ENCODE measurements at places on chromosomes 3 and 15. TPM values are rescaled to one million over a fixed set of nuclear protein-coding genes. Genes with fewer than 3 reads are reported as not detected.

DNA sequence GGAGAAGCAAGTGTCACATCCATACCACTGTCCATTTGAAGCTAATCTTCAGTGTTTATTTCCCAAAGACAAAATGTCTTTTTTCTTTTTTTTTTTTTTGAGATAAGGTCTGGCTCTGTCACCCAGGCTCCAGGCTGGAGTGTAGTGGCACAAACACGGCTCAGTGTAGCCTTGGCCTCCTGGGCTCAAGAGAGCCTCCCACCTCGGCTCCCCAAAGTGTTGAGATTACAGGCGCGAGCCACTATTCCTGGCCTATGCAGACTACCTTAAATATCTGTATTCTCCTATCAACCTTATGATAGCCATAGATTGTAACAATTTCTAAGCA is 27.7 kb upstream of the VPS33B start:
- DNase-seq, result no peak

GRCh38 chr15:75790631-75791336 is 52.5 kb upstream of the UBE2Q2 start:
- no peak for DNase-seq

The ECE2 gene
- not detected for total RNA-seq

The GP5 gene
- not detected for total RNA-seq

DNA sequence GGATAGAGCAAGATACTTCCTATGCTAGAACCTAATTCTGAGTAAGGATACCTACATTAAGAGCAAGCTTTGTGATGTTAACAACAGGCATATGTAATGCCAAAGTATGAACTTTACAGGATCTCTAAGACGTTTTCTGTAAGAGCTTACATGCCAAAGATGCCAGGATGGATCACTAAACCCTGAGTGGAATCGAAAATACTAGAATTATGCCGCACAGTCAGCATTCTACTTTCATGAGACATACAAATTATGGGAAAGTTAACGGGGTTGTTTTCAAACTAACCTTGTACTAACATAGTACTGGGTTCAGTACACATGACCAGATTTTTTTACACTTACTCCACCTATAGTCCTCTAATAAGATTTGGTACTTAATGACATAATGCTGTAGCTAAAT is 55.1 kb downstream of the AAGAB start:
- DNase-seq, result no peak

DNA sequence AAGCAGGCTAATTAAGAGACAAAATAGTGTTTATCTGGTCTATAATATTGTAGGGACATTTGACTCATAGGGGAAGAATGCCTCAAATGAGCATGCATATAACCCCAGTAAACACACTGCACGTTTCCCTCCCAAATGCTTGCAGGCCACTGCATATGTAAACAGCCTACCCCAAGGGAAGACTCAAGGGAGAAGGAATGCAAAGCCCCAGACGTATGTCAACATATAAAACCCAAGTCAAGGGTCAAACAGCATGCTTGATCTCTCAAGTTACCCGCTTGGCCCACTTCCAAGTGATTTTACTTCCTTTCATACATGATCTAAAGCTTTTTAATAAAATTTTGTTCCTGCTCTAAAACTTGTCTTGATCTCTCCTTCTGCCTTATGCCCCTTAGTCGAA is 1090.0 kb downstream of the OTOL1 start:
- DNase-seq, result peak; percentile 49

The TLR9 gene
- total RNA-seq, result not detected

The GCNT3 gene
- total RNA-seq, result 0.08 TPM

- peak; percentile 40 for DNase-seq
Measured at GRCh38 chr3:9976721-9977709, 9.6 kb downstream of the EMC3 start.

DNA sequence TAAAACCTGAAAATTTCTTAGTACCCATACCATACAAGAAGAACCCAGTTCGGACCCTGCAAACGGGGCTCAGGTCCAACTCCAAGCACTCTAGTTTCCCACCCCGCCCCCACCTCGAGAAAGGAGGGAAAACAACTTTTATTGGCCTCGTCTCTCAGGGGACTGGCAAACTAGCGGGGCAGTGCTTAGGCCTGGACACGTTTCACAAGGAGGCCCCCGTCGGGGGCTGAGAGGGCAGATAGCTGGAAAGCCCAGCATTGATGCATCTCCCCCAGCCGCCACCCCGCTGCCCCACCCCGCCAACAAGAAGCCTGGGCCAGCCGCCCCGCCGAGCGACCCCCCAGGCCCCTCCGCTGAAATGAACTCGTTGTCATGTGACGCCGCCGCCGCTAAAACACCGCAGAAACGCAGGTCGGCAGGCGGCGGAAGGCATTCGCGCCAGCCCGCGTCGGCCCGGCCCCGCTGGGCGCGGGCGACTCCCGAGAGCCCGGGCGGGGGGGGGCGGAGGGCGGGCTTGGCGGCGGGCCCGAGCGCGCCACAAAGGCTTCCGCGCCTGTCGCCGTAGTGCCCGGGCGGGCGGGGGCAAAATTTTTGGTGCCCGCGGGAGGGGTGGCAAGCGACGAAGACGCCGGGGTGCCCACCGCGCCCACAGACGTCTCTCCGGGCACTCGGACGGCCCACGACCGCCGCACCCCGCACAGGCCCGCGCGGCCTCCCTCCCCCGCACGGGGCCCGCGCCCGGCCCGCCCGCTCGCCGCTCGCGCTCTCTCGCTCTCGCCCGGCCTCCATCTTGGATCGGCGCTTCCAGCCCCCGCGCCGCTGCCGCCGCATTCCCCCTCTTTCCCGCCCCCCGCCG is 634 bp downstream of the STAG1 start:
- DNase-seq, result peak; percentile 94

DNA sequence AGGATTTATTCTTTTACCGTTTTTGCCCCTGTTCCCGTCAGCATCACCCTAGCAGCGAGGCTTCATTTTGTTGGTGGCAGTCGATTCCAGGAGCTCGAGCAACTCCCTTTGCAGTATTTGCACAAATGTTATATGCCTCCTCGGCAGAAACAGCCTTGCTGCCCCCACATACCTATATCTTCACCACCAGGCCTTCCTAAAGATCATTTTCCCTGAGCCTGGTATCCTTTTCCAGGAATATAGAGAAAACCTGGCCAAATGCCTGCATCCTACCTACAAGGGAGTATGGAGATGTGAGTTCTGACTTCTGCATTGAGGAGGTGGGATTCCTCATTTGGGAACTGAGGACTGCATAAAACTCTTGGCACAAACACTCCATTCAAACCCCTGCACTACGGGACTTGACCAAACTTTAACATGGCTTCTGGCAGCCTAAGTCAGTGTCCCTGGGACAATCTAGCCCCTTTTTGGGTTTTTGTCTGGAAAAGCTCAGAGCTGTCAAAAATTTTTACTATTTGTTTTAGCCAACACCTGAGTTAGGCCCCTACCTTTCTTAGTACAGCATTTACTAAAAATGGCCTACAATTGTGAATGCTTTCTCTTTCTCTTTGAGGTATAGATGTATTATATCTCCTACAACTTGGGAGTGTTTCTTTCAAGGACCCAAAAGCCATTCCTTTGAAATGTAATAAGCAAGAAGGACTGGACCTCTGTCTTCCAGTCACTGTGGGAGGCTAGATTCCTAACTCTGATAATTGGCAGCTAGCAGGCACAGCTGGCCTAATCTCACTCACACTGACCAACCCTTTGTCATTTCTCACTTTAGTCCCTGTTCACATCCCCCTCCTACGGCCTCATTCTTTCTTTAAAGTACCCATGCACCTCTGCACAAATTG is 12.1 kb upstream of the UBE2Q2 start:
- peak; percentile 22 for DNase-seq

DNA sequence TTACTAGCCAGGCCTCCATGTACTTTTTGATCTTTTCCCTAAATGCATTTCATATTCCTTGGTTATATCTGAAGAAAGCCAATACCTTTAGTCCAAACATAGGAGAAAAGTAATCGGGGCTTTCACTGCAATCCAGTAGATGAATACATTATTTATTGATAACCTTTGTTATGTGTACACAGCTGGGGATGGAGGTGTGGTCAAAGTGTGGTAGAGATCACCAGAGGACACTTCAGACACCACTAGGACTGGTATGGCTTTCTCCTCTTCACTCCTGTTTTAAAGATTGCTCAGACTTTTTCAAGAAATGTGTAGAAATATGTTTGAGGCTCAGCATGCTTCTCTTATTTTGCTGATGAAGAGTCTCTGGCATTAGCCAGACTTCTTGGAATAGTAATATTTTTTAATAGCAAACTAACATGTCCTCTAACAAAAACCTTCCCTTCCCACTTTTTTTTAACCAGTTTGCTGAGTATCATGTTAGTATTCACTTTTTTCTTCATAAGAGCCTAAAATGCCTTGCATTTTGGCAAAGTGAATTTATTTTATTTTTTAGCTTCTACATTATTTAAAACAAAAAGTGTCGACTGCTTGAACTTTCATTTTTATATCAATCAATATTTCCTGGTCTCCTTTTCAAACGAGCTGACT is 65.6 kb upstream of the MBNL1 start:
- no peak for DNase-seq

DNA sequence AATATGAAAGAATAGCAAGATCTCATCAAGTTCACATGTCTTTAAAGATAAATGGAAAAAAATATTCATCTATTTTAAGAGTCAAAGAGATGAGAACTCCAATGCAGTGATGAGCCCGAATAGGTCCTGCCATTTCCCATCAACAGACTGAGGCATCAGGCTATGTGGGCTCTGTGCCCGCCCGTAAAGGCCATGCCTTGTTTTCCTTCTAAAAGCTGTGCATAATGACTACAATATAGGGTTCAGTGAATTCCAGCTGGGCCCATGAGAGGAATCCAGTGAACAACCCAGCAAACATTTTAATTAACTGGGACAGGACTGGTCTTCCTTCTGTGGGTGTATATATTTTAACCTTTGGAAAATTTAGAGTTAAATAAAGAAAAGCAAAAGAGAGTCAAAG is 44.6 kb downstream of the RASGRP1 start:
- DNase-seq, result no peak

DNA sequence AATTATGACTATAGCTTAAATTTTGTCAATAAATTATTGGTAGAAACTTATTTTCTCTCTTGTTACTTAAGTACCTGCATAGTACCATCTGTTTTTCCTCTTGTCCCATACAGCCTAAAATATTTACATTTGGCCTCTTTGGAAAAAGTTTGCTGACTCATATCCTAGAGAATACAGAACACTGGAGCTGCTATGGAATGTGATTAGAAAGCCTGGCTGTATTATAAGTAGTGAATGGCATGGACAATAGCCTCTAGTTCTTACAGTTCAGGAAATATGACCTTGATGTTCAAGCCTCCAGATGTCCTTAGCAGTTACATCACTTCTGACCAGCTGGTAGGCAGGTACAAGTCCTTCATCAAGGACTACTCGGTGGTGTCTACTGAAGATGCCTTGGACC is 28.3 kb downstream of the ST8SIA2 start:
- no peak for DNase-seq

DNA sequence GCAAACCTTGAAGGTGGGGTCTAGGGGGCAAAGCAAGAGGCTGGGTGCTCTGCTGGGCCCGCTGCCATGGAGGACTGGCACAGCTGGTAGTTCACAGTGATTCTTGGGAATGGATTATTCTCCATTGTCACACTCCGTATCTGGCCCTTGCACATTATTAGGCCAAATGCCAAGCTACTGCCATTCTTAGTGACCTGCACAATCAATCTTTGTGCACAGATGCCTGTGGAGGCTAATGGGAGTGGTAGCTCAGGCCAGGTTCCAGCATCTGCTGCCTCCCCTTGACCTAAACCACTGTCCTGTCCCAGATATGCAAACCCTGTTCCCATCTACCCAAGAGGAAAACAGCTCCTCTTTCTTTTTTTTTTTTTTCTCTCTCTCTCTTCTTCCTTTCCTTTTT is 67.5 kb downstream of the TIPARP start:
- no peak for DNase-seq

DNA sequence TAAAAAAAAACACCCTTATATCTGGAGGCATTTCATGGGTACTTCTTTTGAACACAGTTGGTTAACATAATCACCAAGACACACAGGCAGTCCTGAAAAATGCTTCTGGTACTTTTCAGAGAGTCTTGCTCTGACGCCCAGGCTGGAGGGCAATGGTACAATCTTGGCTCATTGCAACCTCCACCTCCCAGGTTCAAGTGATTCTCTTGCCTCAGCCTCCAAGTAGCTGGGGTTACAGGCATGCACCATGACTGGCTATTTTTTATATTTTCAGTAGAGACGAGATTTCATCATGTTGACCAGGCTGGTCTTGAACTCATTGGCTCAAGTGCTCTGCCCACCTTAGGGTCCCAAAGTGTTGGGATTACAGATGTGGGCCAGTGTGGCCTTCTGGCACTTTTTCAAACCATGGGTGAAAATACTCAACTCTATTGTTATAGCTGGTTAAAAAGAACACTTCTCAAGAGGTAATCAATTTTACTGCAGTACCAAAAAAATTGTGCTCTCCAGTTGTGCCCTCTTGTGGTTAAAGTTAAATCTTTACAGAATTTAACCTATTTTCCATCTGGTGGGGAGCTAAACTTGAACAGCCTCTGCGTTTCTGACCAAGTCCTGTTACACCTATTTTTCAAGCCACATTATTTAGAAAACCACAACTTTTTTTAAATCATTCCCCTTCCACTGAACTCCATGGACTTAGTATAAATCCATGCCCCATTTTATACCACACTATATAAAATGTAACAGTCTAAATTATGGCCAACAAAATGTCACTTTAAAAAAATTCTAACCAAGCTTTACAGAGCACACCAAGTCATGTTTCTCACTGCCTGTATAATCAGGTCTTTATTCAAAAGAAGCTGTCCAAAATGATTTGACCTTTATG is 1.2 kb upstream of the SNAPC5 start:
- DNase-seq, result no peak

The ARNT2 gene
- 2.2 TPM for total RNA-seq

GRCh38 chr3:135860761-135861160 is 104.8 kb upstream of the PPP2R3A start:
- peak; percentile 22 for DNase-seq

DNA sequence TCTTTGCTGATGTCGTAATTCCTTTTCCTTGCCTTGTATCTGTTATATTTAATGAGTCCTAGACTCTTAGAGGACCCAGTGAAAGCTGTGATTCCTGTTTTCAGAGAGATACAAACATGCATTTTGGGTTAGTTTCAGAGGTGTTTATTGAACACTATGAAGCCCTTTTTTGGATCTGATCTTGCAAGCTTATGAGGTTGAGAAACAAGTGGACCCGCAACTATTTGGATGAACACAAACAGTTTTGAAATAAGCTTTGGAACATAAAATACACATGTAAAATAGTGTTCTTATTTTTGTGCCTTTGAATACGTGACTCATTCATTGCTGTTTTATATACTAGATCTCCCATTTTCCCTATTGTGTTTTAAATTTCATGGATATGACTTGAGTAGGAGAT is 33.5 kb downstream of the SNRK start:
- DNase-seq, result no peak

GRCh38 chr15:56537881-56538280 is 72.9 kb upstream of the MNS1 start:
- peak; percentile 88 for DNase-seq

- DNase-seq, result no peak
Measured at GRCh38 chr3:39590806-39591205, 123.3 kb downstream of the MOBP start.

GRCh38 chr3:195908694-195909581 is 587 bp upstream of the TNK2 start:
- peak; percentile 40 for DNase-seq

GRCh38 chr15:70095408-70096214 is 2.1 kb downstream of the TLE3 start:
- peak; percentile 64 for DNase-seq

GRCh38 chr3:170605490-170605889 is 19.6 kb upstream of the SLC7A14 start:
- no peak for DNase-seq

All from SJCRH30 (cell line).